CD4-positive, alpha-beta memory T cell (primary cell): ENCODE measurements at places on chromosomes 12 and 14.

- peaks cover 38% of the 10 kb centered on the region for H3K36me3 ChIP-seq
- no peaks in the 10 kb centered on the region for H3K27me3 ChIP-seq
- H3K4me1 ChIP-seq = no peaks in the 10 kb centered on the region
- no peak overlapping the region for H3K27ac ChIP-seq
Measured at GRCh38 chr12:57272337-57273151, 21.6 kb upstream of the STAC3 start.

GRCh38 chr12:49716553-49716952 is 9.3 kb upstream of the FMNL3 start:
- DNase-seq = no peak
- H3K4me1 ChIP-seq = no peaks in the 10 kb centered on the region
- no peaks in the 10 kb centered on the region for H3K27me3 ChIP-seq
- H3K36me3 ChIP-seq = no peaks in the 10 kb centered on the region

- H3K4me3 ChIP-seq = no peak overlapping the region
- H3K4me1 ChIP-seq = peaks cover 14% of the 10 kb centered on the region
- DNase-seq = no peak
- no peaks in the 10 kb centered on the region for H3K36me3 ChIP-seq
- H3K27ac ChIP-seq = no peak overlapping the region
- H3K27me3 ChIP-seq = no peaks in the 10 kb centered on the region
Measured at GRCh38 chr12:89395712-89396111, 43.4 kb upstream of the DUSP6 start.

GRCh38 chr12:30896461-30896860 is 30.1 kb upstream of the TSPAN11 start:
- no peaks in the 10 kb centered on the region for H3K4me1 ChIP-seq
- no peak overlapping the region for H3K4me3 ChIP-seq
- H3K27me3 ChIP-seq = no peaks in the 10 kb centered on the region
- H3K27ac ChIP-seq = no peak overlapping the region

DNA sequence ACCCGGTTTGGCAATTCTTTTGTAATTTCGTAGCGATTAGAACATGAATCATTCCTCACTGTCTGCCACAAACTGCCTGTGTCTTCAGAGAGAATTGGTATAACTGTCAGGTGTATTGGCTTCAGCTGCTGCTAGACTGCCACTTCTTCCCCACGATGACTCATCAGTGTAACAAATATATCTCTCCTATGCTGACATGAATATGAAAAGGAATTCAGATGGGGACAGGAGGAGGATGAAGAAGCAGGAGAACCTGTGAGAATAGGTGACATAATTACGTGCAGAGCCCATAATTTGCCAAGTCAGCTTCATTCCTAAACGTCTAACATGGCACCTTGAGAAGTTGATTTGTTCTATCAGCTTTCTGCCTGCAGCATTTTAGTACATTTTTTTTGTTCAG is 64.9 kb downstream of the FRMD6 start:
- no peak overlapping the region for H3K27ac ChIP-seq
- H3K4me1 ChIP-seq = no peaks in the 10 kb centered on the region
- H3K27me3 ChIP-seq = no peaks in the 10 kb centered on the region
- no peaks in the 10 kb centered on the region for H3K36me3 ChIP-seq
